ENCODE measurements at places on chromosomes 12 and 14. TPM values are rescaled to one million over a fixed set of nuclear protein-coding genes. Genes with fewer than 3 reads are reported as not detected.

- peak; percentile 55 for DNase-seq
Measured at GRCh38 chr12:124381456-124382296, 86.8 kb downstream of the RFLNA start.

DNA sequence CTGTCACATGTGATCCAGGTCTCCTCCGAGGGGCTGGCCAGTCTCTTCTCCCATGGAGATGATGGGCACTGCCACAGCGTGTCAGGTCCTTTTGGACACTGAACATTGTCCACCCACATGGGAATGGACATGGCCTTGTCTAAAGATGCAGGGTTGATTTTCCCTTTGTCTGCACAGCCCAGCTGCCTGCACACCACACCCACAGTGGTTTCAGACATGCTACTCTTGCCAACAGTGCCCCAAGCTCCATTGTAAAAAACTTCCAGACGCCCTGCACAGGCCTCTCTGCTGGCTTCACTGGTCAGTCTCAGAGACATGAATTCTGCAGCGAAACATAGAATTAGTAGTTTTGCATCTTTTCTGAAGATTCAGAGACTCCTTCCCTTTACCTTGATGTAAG lies 18.5 kb downstream of the CD163 start:
- no peak for DNase-seq

DNA sequence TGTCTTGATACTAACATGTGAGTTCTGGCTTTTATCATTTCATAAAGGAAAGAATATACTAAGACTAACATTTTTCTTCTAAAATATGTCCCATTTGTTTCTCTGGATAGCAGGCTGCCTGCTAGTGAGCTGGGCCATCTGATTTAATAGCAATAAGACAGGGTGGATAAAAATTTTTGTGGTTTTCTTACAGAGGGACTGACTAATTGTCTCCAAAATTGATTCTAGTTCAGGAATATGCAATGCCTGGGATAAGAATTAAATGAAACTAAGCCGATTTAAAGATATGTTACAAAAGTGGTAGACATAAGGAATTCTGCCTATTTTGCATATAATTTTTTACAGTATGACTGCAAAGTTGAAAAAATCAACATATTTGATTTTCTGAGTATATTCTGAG lies 252.9 kb upstream of the NAV3 start:
- peak; percentile 15 for DNase-seq

The RND1 gene
- total RNA-seq, result not detected

The EFCAB11 gene
- total RNA-seq, result 11.9 TPM

The DDX51 gene
- 2.2 TPM for total RNA-seq

- DNase-seq, result peak; percentile 53
Measured at GRCh38 chr12:94172031-94172430, 23.7 kb downstream of the PLXNC1 start.

DNA sequence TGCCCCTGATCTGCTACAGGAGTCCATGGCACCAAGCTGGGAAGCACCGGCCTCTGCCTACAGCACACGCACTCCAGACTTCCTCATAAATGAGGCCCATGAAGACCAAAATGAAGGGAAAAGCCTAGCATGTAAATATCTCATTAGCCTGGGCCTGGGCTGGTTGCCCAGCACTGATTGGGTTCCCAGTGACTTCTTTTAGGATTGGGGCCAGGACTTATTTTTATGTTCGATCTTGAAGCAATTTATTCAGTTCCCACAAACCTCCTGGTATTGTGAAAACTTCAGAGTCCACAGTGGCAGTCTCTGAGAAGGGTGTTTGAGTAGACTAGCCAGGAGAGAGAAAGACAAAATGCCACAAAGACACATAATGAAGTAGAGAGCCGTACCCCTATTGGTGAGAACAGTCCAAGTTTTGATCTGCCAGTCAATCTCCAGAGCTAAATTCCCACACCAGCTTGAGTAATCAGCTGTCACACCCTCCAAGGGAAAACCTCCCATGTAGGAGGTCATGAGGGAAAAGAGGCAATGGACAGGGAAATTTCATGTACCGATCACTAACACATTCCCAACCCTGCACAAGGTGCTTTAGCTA lies 78.2 kb downstream of the PHLDA1 start:
- peak; percentile 88 for DNase-seq

The FAIM2 gene
- 0.49 TPM for total RNA-seq

DNA sequence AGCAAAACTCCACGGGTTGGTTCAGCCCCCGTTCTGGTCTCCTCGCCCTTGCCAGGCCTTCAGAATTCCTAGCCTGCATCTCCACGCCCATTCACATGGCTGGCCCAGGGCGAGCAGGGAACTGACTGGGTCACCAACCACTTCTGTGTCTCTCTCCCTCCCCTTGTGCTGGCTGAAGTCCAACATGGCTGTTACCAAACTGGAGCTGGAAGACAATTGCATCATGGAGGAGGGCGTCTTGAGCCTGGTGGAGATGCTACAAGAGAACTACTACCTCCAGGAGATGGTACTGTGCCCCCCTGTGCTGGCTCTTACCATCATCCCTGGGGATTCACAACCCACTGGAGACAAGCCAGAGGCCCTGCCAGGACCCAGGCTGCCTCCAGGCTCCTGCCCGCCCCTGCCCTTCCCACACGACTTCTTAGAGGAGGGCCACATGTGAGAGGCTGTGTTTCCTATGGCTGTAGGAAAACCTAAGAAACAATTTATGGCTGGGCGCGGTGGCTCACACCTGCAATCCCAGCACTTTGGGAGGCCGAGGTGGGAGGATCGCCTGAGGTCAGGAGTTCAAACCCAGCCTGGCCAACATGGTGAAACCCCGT lies 9.9 kb downstream of the LRRC74A start:
- DNase-seq, result no peak

The RFLNA gene
- total RNA-seq, result 2.4 TPM

DNA sequence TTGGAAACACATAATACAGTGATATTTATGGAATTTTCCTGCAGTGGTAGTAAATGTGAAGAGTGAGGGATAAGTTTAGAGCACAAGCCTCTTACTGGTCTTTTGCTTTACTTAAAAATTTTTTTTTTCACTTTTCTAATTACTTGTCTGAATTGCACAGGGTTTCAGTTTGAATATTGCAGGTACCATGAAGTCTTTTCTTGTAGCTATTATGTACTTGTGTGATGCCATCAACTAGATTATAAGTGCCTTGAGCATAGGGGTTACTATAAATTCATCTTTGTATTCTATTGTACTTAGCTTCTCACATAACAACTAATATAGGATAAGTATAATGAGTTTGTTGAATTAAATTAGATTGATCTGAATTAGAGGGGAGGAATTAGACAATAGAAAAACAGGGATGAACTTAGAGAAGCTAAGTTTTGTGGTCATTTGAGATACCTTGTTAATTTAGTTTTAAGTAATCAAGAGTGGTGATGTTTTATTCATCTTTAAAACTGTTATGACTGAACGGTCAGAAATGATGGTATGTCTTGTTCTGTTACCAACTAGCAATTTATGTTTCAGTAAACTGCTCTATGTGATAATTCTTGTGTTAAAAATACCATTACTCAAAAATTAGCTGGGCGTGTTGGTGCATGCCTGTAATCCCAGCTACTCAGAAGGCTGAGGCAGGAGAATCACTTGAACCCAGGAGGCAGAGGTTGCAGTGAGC lies 42.1 kb downstream of the CCDC91 start:
- no peak for DNase-seq

DNA sequence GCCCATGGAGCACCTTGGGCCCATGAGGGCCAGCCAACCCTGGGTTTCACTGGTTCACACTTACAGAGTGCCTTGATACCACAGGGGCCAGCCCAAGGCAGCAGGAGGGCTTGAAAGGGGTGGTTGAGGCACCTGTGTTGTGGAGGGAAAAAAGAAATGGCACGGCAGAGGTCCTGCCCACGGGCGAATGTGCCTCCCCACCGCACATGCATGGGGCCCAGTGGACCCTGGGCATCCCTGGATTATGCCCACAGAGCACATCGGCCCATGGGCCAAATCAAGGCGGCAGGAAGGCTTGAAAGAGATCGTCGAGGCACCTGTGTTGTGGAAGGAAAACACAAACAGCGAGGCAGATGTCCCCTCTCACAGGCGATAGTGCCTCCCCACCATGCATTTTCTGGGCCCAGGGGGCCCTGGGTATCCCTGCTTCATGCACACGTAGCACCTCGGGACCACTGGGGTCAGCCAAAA lies 378.1 kb downstream of the ALG10 start:
- no peak for DNase-seq

DNA sequence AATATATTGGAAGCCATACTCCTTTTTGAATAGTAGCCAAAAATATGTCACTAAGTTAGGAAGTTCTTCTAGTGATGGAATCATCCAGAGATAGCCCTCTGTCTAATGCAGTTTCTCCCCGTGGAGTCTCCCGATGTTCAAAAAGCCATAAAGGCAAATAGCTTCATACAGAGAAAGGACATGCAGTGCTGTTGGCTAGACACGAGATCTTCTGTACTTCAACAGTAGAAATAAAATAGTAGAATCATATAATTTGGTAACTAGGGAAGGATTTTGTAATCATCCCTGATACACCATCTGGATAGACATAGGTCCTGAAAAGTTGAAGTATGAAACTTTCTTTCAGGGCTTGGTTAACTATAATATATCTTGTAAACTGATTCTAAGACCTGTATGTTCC lies 27.6 kb downstream of the LRFN5 start:
- no peak for DNase-seq

The PLD4 gene
- total RNA-seq, result not detected

The BCL11B gene
- total RNA-seq, result not detected

GRCh38 chr12:49133590-49133989 lies 2.4 kb upstream of the TUBA1B start:
- DNase-seq, result no peak

The PRH1 gene
- total RNA-seq, result 14.5 TPM

The HSPB8 gene
- total RNA-seq, result 16.3 TPM

The PLBD1 gene
- 1.5 TPM for total RNA-seq
